ENCODE measurements at places on chromosomes 2 and 18. TPM values are rescaled to one million over a fixed set of nuclear protein-coding genes. Genes with fewer than 3 reads are reported as not detected.

DNA sequence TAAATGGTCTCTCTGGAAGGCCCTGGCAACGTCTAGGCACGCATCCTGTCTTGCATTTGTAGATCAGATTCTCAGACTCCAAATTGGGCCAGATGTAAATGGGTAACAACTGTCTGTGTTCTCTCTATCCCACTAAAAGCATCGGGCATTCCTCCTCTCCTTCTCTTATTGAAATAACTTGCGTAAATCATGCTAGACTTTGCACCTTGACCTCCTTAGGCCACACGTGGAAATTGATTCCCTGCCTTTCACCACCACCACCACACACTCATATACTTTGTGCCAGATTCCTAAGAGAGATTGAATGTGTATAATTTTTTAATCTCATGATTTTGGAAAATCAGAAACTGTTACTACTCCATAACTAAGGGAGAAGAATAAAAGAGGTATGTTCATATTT is 21.3 kb downstream of the MAPRE3 start:
- DNase-seq = no peak

ZC3H6 gene
- 3.5 TPM for total RNA-seq

DNA sequence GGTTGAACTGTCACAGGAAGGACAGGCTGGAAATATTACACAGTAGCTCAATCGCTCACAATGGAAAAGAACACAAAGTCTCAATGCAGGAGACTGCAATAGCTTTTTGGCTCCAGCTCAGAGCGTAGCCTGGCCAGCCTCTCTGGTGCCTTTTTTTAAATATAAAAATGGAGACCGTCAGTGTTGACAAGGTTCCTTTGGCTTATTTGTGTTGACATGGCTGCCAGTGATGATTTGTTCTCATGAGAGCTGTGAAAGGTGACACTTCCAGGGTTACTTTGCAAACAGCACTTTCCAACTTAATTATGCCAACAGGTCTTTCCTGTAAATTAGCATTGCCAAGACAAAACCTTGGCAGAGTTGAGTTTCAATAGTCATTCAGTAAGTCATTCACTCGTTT is 70.8 kb downstream of the KCNE4 start:
- DNase-seq = no peak

GPR155 gene
- 0.35 TPM for total RNA-seq

DNA sequence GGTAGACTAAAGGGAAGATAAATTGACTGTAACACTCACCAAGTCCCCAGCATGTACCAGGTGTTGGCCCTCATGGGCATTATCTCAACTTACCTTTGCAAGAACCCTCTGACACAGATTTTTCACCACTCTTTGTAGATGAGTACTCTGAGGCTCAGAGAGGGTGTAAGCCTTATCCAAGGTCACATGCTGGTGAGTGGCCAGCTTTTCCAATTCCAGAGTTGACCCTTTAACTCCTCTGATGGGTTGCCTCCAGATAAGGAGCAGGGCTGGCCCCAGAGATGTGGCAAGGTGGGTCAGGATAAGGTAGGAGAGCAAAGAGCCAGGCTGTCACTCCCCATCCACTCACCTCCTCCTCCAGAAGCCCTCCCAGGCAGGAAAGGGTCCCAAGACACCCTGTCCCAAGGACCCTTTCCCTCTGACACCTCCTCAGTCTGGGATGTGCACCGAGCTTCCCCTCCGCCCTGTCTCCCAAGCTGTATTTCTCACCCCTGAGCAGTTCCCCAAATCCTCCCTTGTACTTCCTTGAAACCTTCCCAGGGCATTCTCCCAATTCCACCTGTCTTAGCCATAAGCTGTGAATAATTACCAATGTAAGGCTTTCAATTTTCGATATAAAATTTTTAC is 165.9 kb downstream of the ZFP36L2 start:
- DNase-seq = no peak

- no peak for DNase-seq
Measured at GRCh38 chr2:176637142-176637485, 367.9 kb downstream of the MTX2 start.

- DNase-seq = peak; percentile 92
Measured at GRCh38 chr18:13003466-13003896, 12.3 kb downstream of the CEP192 start.

DNA sequence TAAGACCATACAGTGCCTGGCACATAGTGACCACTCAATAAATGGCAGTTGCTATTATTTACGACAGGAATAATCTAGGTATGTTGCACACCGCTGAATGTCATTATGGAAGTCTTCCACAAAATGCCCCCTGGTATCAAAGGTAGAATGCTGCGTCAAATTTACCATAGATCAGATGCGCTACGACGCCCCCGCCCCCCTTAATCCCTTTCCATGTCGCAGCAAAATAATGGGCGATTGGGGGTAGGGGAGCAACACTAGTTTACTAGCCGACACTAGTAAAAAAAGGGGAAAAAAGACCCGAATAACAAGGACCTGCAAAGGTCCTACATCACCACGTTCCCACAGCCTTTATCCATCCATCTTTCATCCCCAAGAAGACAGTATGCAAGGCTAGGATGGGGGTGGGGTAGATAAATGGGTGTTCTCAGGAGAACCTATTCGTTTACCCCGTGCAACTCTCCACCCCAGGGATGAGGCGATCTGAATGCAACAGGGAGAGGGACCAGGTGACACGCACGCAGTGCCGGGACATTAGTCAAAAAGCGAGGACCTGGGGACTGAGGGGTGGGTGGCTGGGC is 455 bp downstream of the PREPL start:
- DNase-seq = no peak

DNA sequence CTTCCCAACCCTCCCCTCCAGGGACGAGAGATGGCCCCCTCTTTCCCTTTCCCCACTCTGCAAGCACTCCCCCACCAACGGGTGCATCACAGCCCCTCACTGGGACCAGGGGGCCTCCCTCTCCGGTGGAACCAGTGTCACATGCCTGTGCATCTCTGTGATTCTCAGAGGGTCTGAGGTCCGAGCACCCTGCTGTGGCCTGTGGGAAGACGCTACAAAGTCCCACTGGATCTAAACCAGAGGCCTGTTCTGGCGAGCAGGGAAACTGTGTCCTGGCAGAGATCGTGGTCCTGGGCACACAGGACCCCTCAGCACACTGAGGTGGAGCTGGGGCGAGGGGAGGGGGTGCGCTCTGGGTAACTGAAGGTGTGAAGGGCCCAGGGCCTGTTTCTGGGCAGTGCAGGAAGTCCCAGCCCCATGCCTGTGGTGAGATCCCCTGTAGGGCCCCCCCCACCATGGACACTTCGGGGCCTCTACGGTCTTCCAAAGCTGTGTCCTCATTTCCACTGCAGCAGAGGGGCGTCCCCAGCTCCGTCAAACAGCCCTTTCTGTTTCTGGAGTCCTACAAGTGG is 8.0 kb downstream of the SNORC start:
- no peak for DNase-seq

TRAF3IP1 gene
- 16.4 TPM for total RNA-seq

DNA sequence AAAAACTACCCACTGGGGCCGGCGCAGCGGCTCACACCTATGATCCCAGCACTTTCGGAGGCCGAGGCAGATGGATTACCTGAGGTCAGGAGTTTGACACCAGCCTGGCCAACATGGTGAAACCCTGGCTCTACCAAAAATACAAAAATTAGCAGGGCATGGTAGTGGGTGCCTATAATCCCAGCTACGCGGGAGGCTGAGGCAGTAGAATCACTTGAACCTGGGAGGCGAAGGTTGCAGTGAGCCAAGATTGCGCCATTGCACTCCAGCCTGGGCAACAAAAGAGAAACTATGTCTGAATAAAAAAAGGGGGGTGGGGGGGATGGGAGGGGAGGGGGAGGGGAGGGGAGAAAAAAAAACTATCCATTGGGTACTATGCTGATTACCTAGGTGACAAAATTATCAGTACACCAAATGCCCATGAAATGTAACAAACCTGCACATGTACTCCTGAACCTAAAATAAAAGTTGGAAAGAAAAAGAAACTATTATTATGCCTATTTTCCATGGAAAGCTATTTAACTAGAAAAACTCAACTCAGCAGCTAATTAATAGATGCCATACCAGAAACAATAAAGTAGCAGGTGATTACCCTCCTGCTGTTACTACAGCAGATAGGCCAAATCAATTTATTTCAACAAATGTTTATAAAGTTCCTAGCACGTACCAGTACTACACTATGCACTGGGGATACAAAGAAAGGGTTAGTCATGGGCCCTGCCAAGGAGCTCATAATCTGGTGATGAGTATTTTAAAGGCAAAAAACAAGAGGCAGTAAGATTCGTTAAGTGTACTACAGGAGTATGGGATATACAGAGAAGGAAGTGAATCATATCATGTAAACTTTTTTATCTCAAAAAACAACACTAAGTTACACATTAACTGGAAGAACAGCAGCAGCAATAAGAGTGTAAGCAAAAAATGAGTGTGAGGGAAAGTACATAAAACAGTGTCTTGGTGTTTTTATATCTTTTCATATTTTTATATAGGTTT is 112.8 kb upstream of the SLC39A10 start:
- no peak for DNase-seq

HAAO gene
- 5.3 TPM for total RNA-seq

- DNase-seq = no peak
Measured at GRCh38 chr2:25419678-25420242, 78.0 kb upstream of the DNMT3A start.

DNA sequence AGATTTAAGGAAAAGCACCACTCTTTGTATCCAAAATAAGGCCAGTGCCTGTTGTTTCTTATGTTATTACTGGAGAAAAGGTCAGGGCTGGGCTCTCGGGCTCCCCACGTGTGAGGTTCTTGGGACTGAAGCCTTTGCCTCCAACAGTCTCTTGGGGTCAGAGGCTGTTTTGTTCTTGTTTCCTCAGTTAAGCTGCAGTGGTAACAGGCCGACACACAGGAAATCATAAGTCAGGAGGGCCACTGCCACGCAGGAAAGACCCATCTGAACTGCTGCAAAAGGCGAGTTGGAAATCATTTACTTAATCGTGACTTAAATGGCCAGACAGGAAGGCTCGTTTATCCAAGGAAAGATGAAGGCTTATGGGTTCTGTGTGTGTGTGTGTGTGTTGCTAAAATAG is 30.3 kb upstream of the IL37 start:
- no peak for DNase-seq

DNA sequence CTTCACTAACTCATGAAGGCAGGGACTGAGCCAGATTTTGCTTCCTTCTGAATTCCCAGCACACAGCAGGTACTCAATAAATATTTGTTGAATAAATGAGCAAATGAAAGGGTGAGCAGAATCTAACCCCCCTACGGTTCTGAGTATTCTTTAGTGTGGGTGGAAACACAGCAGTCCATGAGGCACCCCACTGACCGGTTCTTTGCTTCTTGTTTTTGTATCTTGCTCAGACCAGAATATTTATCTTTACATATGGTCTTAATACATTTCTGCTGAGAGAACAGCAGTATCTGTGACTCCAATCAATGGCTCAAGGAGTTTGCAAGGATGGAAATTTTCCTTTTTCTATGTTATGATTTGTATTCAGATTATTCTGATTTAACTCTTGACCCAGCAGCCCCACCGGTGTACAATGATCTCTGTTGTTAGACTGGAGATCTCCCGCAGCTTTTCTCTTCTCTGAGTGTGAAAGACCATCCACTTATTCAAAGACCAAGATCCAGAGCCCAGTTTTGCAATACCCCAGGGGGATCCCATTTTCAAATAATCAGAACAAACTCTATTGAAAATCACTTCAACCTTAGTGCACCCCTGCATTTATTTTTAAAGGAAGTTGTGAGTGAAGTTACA is 506.5 kb upstream of the TNP1 start:
- DNase-seq = no peak

GRCh38 chr18:33231474-33232317 is 208.8 kb downstream of the CCDC178 start:
- peak; percentile 84 for DNase-seq

- DNase-seq = no peak
Measured at GRCh38 chr2:201983174-201983573, 50.5 kb upstream of the FZD7 start.

GRCh38 chr2:241556746-241557145 is 1.8 kb upstream of the BOK start:
- DNase-seq = no peak

PLB1 gene
- total RNA-seq = not detected

- DNase-seq = no peak
Measured at GRCh38 chr2:167438206-167438605, 549.9 kb downstream of the XIRP2 start.

DNA sequence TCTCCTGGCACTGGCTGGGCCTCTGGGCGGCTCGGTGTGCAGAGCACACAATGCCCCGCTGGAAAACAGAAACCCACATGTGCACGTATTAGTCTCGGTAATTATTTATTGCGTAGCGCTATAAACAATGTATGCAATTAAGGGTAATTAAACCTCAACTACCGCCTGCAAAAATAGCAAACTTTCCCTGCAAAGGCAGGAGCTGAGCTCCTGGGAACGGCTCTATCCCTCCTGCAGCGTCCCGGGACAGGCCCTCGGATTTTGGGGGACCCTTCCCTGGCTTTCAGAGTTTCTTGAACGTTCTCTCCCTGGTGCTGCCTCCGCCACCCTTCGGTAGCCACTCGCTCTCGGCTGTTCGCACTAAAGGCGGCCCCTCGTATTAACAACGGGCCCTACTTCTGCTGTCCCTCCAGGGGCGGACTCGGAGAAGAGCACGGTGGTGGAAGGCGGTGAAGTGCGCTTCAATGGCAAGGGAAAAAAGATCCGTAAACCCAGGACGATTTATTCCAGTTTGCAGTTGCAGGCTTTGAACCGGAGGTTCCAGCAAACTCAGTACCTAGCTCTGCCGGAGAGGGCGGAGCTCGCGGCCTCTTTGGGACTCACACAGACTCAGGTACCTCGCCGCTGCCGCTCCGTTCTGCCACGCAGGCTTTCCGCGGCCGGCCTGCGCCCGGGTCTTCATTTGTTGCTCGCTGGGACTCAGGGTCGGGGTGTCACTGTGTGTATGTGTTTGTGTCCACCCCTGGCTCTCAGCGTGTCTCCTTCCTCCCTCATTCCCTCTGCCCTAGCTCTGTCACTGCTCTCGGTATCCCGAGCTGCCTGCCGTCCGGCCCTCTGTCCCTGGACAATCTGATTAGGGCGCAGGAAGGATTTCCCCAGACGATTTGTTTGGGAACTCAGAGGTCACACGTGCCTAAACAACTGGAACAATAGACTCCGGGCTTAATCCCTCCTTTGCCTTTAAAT is 1.2 kb downstream of the DLX1 start:
- peak; percentile 85 for DNase-seq

DNA sequence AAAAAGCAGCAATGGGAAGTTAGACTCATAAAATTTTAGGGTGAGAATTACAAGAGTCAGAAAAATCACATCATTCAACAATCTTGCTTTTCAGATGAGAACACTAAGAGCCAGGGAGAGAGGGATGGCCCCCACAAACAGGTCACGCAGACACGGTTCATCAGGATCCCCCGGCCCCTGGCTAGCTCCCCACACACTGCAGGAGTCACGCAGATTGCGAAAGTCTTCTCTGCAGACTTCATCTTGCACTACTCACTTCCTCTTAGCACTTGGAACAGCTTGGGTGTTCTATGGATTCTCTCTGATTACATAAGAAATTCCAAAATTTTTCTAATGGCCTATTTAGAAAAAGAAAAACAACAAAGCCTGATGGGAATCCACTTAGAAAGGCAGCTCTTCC is 21.6 kb upstream of the SULT1C2 start:
- DNase-seq = no peak

Data from H9 (cell line).